ENCODE measurements at places on chromosomes 12 and 14. TPM values are rescaled to one million over a fixed set of nuclear protein-coding genes. Genes with fewer than 3 reads are reported as not detected.

DNA sequence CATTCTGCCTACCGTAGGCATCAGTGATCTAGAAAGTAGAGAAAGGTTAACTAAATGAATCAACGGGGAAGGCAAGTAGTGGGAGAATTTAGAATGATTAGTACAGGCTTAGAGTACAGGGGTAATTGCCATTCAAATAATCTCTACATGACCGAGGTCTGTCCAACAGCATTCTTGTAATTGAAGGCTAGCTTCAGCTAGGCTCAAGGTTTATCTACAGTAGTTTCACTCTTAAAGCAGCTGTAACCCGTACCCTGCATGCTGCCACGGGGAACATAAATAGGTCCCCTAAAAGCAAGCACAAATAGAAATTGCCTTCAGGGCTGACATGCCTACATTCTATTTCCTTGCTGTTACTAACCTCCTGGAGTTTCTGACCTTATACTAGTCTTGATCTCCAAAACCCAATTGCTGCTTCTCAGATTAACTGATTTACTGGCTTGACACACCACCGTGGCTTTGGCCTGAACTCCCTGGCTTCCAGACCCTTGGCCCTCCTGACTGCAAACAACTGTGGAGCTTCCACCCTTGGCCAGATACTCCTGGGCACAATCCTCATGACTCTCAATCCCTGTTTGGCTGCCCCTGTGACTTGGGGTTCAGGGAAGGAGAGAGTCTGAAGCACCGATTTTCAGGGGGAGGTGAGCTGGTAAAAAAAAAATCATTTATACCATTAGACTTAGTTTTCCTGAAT is 242.1 kb upstream of the FOXN3 start:
- H3K27me3 ChIP-seq: no peaks in the 10 kb centered on the region
- H3K4me3 ChIP-seq: no peak overlapping the region
- H3K27ac ChIP-seq: no peak overlapping the region
- H3K36me3 ChIP-seq: no peaks in the 10 kb centered on the region
- no peak for DNase-seq

RFX4 gene
- not detected for total RNA-seq

DNA sequence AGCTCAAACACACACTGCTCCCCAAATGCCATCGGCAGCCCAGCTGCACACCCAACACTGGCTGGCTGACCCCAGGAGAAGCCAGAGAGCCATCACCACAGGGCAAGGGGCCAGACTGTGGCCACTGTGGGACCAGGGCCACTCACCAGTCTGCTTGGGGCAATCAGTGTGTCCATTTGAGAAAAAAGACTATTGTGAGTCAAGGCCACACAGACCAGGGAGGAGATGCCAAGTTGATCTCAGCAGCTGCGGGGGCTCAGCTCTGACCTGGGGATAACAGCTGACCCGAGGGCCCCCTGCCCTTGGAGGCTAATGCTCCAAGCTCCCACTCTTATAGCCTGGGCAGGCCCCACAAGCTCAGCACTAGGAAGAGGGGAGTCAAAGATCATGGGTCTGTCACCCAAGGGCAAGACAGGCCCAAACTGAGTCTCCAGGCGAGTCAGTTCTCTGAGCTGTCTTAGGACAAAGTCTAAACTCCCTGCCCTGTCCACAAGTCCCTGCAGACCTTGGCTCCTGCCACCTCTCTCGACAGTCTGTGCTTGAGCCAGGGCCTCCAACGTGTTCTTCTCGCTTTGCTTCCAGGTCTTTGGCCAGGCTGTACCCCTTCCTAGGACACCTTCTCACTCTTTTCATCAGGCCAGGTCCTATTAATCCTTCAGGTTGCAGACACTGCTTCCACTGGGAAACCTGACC is 30.1 kb upstream of the PNMA1 start:
- no peaks in the 10 kb centered on the region for H3K36me3 ChIP-seq
- peaks cover 92% of the 10 kb centered on the region for H3K4me1 ChIP-seq
- DNase-seq: no peak
- H3K27ac ChIP-seq: peak overlapping the region; percentile 72
- peak overlapping the region; percentile 52 for H3K4me3 ChIP-seq

DNA sequence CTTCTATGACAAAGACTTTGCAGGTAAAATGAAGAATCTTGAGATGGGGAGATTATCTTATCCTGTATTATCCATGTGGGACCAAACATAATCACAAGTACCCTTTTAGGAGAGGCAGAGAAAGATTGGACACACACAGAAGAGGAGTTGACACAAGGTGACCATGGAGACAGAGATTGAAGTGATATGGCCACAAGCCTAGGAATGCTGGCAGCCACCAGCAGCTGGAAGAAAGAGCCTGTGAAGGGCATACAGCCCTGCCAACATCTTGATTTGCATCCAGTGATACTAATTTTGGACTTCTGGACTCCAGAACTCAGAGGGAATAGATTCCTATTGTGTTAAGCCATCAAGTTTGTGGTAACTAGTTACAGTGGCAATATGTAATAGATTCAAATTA is 78.1 kb downstream of the RPS29 start:
- no peak overlapping the region for H3K4me3 ChIP-seq
- no peaks in the 10 kb centered on the region for H3K4me1 ChIP-seq
- H3K27me3 ChIP-seq: no peaks in the 10 kb centered on the region
- H3K36me3 ChIP-seq: no peaks in the 10 kb centered on the region
- no peak for DNase-seq

DNA sequence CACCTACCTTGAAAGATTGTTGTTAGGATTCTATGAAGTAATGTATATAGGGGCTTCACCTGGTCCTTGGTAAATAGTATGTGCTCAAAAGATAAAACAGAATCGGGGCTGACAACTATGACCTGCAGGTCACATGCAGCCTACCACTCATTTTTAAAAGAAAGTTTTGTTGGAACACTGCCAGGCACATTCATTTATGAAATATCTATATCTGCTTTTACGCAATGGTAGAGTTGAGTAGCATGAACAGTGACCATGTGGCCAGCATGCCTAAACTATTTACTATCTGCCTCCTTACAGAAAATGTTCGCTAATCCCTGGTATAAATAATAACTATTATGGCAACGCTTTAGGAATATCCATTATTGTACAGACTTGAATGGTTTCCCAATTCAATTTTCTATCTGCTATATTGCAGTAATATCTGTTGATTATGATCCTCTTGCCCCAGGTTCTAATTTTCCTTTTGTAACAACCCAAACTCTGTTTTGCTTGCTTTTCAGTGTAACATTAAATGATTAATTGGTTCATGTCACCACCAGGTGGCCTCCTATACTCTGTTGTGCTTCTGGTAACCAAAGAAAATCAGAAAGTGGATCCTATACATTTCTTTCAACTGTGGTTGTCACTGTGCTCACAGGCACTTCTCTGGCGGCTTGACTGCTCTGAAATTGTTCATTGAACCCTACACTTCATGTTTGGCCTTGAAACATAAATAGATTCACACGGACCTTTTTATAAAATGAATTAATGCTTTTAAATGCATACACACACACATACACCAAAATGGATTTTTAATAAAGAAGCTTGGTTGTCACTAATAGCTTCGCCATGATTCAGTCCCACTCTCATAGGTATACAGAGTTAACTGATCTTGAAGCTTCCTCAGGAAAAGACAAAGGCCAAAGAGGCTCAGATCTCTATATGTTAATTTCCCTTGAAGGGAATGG is 227.7 kb upstream of the NPAS3 start:
- no peaks in the 10 kb centered on the region for H3K36me3 ChIP-seq
- H3K4me3 ChIP-seq: no peak overlapping the region
- no peak overlapping the region for H3K27ac ChIP-seq
- no peaks in the 10 kb centered on the region for H3K4me1 ChIP-seq
- DNase-seq: no peak
- H3K27me3 ChIP-seq: no peaks in the 10 kb centered on the region

GRCh38 chr12:117684471-117684870 is 284.3 kb downstream of the KSR2 start:
- H3K4me1 ChIP-seq: no peaks in the 10 kb centered on the region
- H3K36me3 ChIP-seq: no peaks in the 10 kb centered on the region
- no peaks in the 10 kb centered on the region for H3K27me3 ChIP-seq
- H3K27ac ChIP-seq: no peak overlapping the region

DNA sequence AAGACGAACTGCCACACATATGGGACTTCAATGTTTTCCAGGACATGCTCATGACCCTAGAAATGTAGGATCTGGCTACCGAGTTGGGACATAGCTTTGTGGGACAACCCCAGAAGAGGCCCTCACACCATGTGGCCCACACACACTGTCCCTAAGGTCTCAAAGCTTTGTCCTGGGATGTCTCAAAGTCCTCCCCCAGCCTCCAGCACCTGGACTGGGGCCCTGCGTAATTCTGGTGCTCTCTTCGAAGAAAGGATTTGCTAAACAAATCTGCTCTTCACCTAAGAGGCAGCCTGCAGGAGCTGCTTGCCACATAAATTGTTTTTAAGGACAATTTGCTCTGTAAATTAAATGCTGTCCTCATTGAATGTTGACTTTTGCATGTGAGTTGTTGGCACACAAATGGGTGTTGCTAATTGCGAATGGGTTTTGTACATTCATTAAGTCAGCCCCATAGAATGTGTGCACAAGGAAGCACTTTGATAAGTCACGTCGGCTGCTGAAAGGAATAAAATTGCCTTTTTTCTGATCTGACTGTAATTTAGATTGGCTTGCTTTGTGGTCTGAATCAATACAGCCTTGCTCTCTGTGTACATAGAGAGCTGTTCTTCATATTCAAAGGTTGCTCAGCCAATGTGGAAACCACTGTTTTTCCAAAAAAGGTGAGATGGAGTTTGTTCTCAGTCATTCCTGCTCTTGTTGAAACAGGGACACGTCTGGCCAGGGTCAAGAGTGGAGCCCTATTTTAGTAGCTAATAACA is 161.6 kb upstream of the PWP1 start:
- DNase-seq: no peak
- H3K27ac ChIP-seq: no peak overlapping the region
- H3K27me3 ChIP-seq: no peaks in the 10 kb centered on the region
- H3K4me3 ChIP-seq: no peak overlapping the region

- H3K27ac ChIP-seq: peak overlapping the region; percentile 12
- H3K4me1 ChIP-seq: peaks cover 82% of the 10 kb centered on the region
- no peaks in the 10 kb centered on the region for H3K27me3 ChIP-seq
Observed at GRCh38 chr14:68783408-68784225, 9.2 kb downstream of the ZFP36L1 start.

AQP6 gene
- not detected for total RNA-seq

DNA sequence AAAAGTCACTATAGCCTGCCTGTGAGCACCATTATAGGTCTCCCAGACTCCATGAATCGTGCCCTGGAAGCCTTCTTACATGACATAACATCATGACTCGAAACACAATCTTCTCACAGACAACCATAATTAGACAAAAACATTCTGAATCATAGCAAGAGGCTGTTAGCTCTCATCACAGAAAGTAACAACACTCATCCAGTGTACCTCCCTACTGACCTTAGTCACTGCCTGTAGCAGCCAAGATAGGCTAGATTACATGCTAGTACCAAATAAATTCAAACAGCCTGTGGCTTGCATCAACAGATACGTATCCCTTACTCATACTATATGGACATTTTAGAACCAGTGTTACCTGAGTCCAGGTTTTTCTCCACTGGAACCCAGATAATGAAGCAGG is 663.8 kb upstream of the FOXG1 start:
- no peaks in the 10 kb centered on the region for H3K27me3 ChIP-seq
- no peak for DNase-seq
- no peak overlapping the region for H3K27ac ChIP-seq
- no peak overlapping the region for H3K4me3 ChIP-seq
- no peaks in the 10 kb centered on the region for H3K4me1 ChIP-seq

PARPBP gene
- total RNA-seq: 2.4 TPM

DNA sequence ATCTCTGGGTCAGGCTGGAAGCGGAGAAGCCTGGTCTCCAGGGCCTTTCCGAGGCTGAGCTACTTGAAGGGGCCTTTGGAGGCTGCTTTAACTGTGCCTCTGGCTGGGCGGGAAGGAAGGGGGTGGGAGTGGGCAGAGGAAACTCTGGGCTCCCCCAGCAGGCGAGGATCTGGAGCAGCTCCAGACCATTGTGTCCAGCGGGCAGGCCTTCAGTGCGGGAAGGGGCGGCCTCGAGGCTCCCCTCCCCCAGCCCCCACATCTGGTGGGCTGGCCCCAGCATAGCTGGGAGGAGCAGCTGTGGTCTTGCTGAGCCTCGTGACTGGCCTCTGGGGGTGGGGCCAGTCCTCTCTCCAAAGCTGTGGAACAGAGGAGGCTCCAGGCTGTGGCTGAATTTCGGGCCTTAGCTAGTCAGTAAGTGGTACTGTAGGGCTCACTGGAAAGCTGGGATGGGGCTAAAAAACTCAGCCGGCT is 3.4 kb downstream of the TAMALIN start:
- H3K4me3 ChIP-seq: no peak overlapping the region
- H3K27me3 ChIP-seq: no peaks in the 10 kb centered on the region
- no peak overlapping the region for H3K27ac ChIP-seq
- H3K4me1 ChIP-seq: no peaks in the 10 kb centered on the region

CLEC9A gene
- total RNA-seq: not detected

RAB35 gene
- 53.1 TPM for total RNA-seq

GYS2 gene
- total RNA-seq: not detected

- H3K27me3 ChIP-seq: no peaks in the 10 kb centered on the region
- H3K36me3 ChIP-seq: no peaks in the 10 kb centered on the region
- H3K4me1 ChIP-seq: no peaks in the 10 kb centered on the region
- peak; percentile 26 for DNase-seq
Observed at GRCh38 chr12:27652174-27652763, 44.0 kb upstream of the REP15 start.

DNA sequence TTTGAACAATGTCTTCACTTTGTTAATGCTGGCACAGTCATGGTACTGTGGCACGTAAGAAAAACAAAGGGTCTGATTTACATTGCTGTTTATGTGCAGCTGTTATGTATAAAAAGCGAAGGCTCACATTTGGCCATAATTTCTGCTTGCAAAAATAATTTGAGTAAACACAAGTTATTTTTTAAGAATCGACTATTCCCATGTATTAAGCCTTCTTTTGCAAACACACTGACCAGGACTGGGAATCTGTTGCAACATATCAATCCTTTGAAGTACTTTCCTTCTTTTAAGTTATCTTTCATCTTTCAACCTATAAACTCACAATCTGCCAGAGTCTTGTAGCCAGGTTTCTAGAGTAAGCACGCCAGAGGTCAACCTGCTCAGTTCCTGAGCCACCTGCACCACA is 145.4 kb upstream of the BMP4 start:
- no peaks in the 10 kb centered on the region for H3K36me3 ChIP-seq
- DNase-seq: no peak
- H3K4me3 ChIP-seq: no peak overlapping the region
- H3K27me3 ChIP-seq: no peaks in the 10 kb centered on the region

GRCh38 chr12:25459541-25459951 is 93.5 kb downstream of the LMNTD1 start:
- no peak for DNase-seq
- H3K27me3 ChIP-seq: no peaks in the 10 kb centered on the region
- H3K4me3 ChIP-seq: no peak overlapping the region
- no peaks in the 10 kb centered on the region for H3K4me1 ChIP-seq
- no peaks in the 10 kb centered on the region for H3K36me3 ChIP-seq
- no peak overlapping the region for H3K27ac ChIP-seq

GRCh38 chr12:67358781-67359338 is 89.7 kb downstream of the CAND1 start:
- no peak for DNase-seq
- H3K36me3 ChIP-seq: no peaks in the 10 kb centered on the region
- H3K27ac ChIP-seq: no peak overlapping the region
- no peaks in the 10 kb centered on the region for H3K4me1 ChIP-seq
- no peaks in the 10 kb centered on the region for H3K27me3 ChIP-seq
- H3K4me3 ChIP-seq: no peak overlapping the region
